ENCODE measurements at places on chromosomes 6 and 20.

GRCh38 chr20:19646963-19647362 is 111.1 kb upstream of the RIN2 start:
- DNase-seq = no peak

GRCh38 chr6:100482698-100483097 is 18.0 kb upstream of the SIM1 start:
- DNase-seq = peak; percentile 18

DNA sequence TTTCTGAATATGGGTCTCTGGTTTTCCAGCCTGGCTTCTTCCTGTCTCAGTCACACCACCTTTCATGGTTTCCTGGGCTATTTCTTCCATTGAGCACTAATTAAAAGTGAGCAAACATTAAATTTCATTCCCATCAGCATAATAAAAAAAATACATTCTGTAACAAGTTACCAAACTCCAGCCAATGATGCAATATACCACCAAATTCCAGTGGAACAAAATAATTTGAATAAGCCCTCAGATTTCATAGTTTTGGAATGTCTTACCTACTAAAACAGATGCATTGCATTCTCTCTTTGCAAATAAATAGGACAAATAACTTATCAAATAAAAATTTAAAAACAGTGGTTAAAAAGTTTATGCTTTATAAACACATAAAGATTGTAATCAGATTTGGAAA is 97.8 kb upstream of the PRDM1 start:
- no peak for DNase-seq

DNA sequence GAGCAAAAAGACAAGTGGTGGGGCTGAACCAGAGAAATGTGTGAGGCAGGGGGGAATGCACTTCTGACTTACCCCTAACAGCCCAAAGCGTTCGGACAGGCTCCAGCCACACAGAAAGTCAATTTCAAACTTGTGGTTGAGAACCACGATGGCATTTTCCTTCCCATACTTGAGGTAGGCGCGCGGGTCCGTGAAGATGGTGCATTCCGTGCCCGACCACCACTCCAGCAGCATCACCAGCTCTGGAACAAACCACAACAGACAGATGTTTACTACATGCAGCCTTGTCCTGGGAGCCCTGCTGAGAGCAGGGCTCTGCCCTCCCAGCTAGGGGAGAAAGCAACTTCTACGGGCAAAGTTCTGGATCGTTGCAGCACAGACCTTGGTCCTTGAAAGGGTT is 107.7 kb downstream of the AGPAT4 start:
- DNase-seq = no peak

- DNase-seq = no peak
Observed at GRCh38 chr6:67888886-67889681, 746.0 kb upstream of the ADGRB3 start.

GRCh38 chr6:31112478-31112877 is at the start of gene C6orf15:
Gene C6orf15, minus strand, starts transcription at chr6:31112575. Its CDS starts 20 bp downstream, at chr6:31112555.
- DNase-seq = no peak

DNA sequence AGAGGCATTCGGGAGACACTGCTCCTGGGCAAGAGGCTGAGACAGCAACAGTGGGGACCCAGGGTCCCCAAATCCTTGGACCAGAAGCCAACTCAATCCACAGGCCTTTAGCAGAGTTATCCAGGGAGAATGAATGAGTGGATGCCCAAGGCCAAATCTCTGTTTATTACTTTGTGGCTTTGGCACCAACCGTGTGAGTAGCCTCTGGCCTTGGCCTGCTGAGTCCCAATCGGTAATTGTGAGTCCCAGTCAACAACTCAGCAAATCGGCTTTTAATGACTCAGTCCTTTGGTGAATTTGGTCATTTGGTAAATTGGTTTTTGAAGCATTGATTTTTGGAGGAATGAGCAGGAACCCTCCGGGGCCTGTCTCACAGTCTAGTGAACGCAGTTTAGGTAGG is 29.1 kb upstream of the ECI2 start:
- no peak for DNase-seq

DNA sequence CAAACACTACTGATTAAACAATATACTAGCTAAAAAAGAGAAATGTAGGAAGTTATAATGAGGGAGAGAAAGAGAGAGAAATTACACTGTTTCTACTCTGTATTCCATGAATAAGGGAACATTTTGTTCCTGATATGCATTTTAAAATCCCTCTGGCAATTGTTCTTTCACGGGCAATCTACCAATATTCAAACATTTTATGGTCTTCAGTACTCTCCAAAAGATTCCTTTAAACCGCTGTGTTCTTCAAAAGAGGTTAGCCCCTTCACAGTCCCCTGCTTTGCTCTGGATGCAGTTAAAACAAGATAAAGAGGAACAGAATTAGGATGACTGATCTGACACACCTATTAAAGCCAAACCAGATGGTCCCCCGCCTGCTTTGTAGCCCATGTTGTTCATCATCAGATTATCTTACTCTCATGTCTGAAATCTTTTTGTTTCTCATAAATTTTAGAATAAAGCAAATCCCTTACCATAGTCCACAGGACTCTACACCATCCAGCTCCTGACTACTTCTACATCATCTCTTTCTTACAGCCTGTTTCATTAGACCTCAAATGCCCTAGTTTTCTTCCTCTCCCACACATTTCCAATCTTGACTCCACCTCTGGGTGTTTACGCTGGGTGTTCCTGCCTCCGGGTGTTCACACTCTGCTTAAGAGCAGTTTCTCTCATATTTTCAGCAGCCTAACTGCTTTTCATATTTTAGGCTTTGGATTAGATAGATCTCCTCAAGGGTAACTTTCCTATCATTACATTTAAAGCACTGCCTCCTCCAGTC is 399.7 kb downstream of the COL12A1 start:
- no peak for DNase-seq

- peak; percentile 25 for DNase-seq
Observed at GRCh38 chr6:41546866-41547798, 951 bp downstream of the FOXP4 start.
